Stimulated activated CD8-positive, alpha-beta memory T cell treated with anti-CD3 and anti-CD28 coated beads, Interleukin-4, amount 100 ng/mL, for 4 hours (primary cell): ENCODE measurements at places on chromosomes 1 and 21.

- no peak for DNase-seq
Observed at GRCh38 chr1:118788463-118788862, 199.7 kb downstream of the TBX15 start.

- DNase-seq: no peak
Observed at GRCh38 chr21:44871576-44872269, 1.8 kb downstream of the PTTG1IP start.

DNA sequence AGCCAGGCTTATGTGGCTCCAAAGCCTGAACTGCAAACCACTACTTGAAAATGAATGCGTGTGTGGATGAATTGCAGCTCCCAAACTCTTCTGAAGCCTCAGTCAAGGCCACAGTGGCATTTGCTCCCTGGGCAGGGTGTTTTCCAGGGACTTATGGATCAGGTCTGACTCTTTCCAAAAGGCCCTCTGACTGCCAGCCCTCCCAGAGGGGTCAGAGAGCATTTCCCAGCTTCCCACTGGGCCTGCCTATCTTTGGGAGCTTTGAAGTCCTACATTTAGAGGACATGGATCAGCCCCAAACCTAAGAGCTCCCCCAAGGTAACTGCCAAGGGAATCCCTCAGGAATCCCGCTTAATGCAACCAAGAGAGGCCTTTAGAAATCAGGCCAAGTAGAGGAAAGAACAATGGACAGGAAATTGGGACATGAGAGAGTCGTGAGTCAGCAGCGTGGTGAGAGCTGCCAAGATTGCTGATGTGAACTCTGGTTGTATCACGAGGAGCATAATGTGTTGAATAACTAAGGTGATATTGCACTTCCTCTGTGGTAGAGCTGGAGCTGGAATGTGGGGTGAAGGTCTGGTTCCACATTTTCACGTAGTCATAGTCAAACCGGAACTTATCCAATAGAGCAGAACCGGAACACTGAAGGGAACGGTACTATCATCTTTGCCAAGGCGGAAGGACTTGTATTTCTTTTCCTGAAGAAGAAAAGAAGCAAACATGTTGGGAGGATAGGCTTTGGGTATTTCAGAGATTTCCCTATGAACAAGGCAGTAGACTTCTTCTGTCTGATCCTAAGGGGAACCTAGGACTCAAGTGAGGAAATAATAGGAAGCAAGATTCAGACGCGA is 99.4 kb upstream of the JUN start:
- no peak for DNase-seq

DNA sequence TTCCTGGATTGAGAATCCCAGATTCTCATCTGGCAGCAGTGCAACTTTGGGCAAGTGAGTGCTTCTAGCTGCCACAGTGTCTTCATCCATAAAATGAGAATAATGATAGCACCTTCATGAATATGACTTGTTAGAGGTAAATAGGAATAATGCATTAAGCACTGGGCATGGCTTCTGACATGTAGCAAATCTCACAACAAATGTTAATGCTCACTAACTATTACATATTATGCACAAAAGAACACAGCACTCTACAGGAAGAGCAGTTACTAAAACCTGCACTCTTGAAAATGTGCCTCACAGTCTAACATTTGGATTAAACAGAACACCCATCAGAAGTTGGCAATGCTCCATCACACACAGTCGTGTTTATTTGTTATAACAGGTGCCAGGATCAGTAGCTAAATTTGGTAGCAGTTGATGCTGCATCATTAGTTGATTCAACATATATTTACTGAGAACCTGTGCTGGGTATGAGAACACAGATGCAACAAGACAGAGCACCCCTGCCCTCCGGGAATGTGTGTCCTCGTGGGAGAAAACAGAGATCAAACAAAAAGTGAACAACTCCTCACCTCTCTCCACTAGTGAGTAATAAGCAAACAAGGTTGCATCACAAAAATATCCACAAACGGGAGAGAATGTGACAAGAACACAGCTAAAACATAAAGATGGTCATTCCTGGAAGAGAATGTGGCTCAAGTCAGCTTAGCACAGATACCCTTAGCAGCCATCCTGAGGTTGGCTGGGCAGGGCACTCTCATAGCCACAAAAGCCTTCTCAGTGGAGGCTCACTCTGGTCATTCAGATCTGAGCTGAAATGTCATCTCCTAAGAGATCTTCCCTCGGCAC is 26.2 kb upstream of the LBR start:
- DNase-seq: no peak

GRCh38 chr1:31981972-31982371 is 31.7 kb upstream of the KHDRBS1 start:
- no peak for DNase-seq

GRCh38 chr21:45911806-45912325 is 69.7 kb upstream of the COL6A1 start:
- DNase-seq: no peak

GRCh38 chr21:34639882-34640788 is 25.2 kb upstream of the RCAN1 start:
- DNase-seq: no peak

- DNase-seq: no peak
Observed at GRCh38 chr1:41482001-41482765, 2.3 kb downstream of the EDN2 start.

DNA sequence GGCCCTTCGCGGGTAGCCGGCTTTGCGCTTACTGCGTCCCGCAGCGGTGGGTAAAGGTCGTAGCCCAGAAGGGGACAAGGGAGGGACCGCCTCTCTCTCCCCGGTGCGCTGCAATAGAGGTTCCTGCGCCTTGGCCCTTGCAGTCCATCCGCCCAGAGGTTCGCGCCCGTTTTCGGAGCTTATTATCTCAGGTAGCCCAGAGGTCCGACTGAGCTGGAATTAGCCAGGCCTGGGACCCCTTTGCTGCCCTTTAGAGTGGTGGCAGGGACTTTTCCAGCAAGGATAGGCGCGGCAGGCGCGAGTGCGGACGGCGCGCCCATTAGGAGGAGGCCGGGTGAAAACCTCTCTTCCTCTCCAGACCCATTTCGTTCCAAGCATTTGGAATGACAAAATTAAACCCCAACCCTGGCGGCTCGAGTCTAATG is 5.0 kb downstream of the LHX4 start:
- no peak for DNase-seq

DNA sequence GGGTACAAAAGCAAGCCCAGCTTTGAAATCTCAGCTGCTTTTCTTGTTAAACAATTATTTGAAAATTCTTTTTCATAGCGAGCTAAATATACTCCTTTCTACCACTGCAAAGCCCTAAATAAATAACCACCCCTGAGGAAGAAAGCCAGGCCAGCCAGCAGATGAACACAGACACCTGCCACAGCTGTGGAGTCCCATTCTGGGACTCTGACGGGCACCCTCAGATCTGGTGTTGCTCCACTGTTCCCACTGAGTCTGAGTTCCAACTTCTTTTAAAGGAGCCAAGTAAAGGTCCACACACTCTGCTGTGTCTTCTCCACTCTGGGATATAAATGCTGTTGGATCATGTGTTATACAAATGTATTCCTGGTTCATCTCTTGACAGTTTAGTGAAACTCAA is 77.6 kb upstream of the COA6 start:
- no peak for DNase-seq

GRCh38 chr1:175200678-175201521 is 8.3 kb upstream of the KIAA0040 start:
- DNase-seq: no peak

- no peak for DNase-seq
Observed at GRCh38 chr1:43933386-43934100, at the start of gene ARTN. Gene ARTN (plus strand): TSS chr1:43933801. CDS start chr1:43935657, 1,856 bp downstream.

DNA sequence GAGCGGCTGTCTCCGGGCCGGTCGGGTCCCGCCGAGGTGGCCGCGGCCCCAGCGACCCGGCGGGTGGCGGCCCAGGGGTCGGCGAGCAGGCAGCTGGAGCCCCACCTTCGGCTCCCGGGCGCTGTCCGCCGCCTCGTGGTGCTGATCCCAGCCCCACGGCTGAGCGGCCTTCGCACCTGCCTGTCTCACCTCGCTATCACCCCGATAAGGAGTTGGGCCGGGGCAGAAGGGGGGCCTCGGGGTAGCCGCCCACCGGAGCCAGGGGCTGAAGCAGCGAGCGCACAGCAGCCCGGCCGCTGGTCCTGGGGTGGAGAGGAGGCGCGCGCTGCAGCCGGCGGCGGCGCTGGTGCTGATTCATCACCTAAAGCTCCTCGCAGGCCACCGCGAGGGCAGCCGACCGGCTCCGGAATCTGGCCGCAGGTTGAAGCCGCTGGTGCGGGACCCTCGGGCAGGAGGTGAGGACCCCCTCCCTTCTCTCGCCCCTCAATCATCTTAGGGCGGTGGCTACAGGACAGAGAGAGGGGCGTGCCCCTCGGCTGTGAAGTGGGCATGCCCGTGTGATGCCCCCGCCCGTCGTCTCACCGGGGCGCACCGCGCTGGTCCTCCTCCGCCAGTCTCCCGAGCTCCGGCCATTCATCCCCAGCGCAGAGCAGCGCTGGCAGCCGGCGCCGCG is 575 bp downstream of the TRIM67 start:
- DNase-seq: no peak

DNA sequence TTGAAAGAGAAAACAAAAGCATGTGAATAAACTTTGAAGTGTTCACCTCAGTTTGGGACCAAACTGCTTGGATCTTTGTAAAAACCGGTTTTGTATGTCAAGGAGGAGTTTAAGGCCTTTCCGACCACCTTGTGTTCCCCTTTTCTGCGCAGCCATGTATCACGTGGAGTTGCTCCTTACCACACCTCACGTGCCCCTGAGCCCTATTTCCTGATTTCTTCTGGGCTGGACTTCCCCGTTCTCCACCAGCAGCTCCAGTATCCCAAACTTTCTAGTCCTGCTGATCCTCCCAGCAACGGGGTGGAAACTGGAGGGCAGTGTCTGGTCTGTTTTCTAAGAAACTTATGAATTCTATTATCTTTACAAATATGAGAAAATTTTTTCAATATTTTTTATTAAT is 1.6 kb upstream of the SH3D21 start:
- DNase-seq: no peak

- no peak for DNase-seq
Observed at GRCh38 chr1:3386205-3387002, 68.1 kb upstream of the ARHGEF16 start.

- no peak for DNase-seq
Observed at GRCh38 chr21:46393451-46393940, 65.2 kb upstream of the DIP2A start.

DNA sequence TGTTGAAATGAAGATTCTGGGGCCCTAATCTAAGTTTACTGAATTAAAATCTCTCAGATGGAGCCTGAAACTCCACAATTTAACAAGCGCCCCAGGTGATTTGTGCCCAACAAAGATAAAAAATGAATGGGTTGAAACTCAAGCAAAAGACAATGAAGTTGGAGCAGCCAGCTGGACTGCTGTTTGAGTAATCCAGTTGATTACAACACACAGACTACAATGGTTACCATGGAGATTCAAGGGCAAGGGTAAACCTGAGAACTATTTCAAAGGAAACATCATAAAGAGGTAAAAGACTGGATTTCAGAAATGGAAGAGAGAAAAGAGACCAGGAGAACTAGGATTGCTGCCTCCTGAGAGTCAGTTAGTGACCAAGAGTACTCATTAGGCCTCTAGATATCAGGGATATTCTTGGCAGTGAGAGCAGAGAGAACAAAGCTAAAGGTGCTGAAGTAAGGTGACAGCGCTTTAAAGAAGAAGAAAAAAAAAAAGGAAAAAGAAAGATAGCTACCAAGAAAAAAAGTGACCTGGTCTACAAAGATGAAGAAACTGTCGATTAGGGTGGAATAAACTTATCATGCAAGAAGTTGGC is 44.5 kb downstream of the LRRC53 start:
- DNase-seq: no peak

- no peak for DNase-seq
Observed at GRCh38 chr1:22845398-22845935, 127.2 kb downstream of the LACTBL1 start.

DNA sequence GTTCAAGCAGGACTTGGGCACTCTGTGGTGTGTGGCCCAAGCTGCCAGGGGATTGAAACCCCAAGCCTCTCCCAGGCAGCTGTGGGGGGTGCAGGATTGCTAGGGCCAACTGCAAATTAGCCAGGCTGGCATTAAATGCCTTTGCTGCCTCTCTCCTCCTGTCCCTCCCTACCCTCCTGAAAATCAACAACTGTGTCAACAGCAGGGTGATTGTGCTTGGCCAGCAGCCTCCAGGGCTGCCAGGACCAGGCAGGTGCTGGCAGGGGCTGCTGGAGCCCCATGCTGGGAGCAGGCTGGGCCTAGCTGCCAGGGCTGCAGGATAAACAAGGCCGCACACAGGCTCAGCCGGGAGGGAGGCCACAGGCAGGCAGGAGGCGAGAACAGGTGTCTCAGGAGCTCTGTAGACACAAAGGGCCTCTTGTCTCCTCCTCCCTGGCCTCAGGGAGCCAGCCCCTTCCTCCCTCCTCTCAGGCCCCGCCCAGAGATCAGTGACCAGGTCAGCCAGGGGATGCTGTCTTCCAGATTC is 11.4 kb downstream of the SOX13 start:
- DNase-seq: no peak

GRCh38 chr21:43609501-43610340 is 49.6 kb downstream of the HSF2BP start:
- no peak for DNase-seq

DNA sequence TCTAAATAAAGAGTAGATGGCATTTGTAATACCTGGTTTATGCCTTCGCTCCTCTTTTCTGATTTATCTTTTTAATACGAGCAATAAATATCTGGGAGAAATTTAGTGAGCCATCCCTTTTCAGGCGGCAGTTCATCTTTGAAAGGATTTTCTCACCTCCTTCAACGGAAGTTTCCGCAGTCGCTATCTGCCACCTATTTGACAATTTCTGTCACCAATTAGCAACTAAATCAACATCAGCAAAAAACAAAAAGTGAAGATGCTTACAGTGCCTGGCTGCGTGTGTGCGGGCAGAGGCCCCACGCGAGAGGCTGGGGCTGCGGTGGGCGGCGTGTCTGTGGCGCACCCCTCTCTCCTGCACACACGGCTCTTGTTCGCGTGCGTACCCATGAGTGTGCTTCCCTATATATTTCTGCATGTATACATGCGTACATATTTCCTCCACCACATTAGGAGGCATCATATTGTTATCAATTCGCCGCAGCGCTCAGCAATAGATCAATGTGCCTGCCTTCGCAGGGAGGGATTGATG is 117.3 kb upstream of the BARHL2 start:
- DNase-seq: no peak

GRCh38 chr21:41641510-41641815 is 125.4 kb downstream of the RIPK4 start:
- no peak for DNase-seq

- no peak for DNase-seq
Observed at GRCh38 chr1:198918920-198919319, 280.1 kb downstream of the PTPRC start.

GRCh38 chr21:20419772-20420171 is 578.4 kb upstream of the NCAM2 start:
- no peak for DNase-seq

GRCh38 chr1:203667616-203668015 is 41.0 kb downstream of the ATP2B4 start:
- no peak for DNase-seq

- DNase-seq: no peak
Observed at GRCh38 chr1:228416217-228416933, at the start of gene TRIM17. Gene TRIM17 (minus strand): TSS chr1:228416861. CDS start chr1:228415072, 1,789 bp downstream.

- no peak for DNase-seq
Observed at GRCh38 chr1:162110910-162111309, 41.4 kb downstream of the NOS1AP start.

- no peak for DNase-seq
Observed at GRCh38 chr1:20481643-20482498, 4.1 kb downstream of the CAMK2N1 start.
